GM18507 (cell line): ENCODE measurements at places on chromosomes 12 and 14.

DNA sequence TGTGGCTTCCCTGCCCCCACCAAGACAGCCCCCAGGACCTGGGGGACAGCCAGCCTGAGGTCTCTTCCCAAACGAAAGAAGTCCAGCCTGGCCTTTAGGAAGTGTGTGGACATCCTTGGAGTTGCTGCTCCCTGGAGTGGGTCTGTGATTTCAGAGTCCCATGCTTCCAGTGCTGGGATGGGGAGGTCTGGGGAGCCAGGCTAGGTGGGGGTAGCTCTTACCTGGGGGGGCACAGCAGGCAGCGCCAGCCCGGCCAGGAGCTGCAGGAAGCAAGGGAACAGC, 509 bp downstream of the PGF start:
- no peak for DNase-seq

DNA sequence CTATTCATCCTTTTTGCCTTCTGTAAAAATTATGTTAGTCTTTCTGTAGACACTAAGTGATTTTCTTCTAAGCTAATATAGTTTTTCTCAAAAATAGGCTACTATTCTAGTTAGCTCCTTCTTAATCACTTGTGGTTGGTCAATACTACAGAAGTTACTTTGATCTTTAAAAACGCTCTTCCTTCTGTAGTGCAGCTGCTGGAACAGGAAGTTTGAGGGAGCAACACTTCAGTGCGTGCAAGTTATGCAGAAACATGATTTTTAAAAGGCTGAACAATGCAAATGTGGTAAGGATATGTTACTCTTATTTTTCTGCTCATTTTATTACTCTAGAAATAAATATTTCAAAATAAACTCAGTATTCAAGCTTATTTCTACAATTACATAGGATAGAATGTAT, 11.1 kb upstream of the RERGL start:
- no peak for DNase-seq

DNA sequence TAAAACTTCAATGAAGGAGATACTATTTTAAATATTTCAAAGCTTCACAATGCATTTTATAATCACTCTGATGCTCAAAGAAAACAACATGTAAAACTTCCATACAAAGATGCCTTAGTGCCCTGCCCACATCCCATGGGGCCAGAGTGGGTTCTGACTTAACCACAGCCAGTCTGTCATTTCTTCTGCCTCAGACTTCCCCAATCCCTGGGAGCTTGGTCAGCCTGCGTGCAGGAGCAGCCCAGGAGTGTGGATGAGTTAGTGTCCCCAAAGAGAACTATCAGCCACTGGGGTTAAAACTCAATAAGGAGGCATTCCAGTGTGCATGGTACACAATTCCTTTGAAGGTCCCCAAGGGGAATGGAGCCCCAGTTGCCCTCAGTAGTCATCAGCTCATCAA, 100.3 kb downstream of the PTCSC3 start:
- DNase-seq = no peak

GRCh38 chr12:1566449-1567135, 27.8 kb downstream of the FBXL14 start:
- no peak for DNase-seq

- no peak for DNase-seq
Measured at GRCh38 chr14:99201351-99202073, 70.5 kb downstream of the BCL11B start.

DNA sequence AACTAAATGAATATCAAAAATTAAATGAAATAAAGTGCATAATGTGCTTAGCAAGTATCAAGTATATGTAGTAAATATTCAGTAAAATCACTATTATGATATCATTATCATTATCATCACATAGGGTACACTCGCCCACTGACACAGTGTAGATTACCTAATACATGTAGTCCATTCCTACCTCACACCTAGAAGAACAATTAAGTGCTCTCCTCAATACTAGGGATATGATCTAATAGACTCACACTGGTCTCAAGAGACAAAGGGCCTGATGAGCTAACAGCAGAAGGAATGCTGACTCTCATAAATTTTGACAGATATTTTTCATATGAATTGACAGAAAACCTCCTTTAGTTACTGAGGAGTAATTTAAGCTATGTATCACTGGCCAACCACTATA, 29.1 kb downstream of the FSCB start:
- DNase-seq = no peak

- no peak for DNase-seq
Measured at GRCh38 chr12:53185582-53186153, 4.9 kb upstream of the CSAD start.

- DNase-seq = no peak
Measured at GRCh38 chr12:127127897-127128296, 1139.1 kb upstream of the TMEM132C start.

- peak; percentile 29 for DNase-seq
Measured at GRCh38 chr12:121522971-121523370, 57.9 kb downstream of the KDM2B start.

DNA sequence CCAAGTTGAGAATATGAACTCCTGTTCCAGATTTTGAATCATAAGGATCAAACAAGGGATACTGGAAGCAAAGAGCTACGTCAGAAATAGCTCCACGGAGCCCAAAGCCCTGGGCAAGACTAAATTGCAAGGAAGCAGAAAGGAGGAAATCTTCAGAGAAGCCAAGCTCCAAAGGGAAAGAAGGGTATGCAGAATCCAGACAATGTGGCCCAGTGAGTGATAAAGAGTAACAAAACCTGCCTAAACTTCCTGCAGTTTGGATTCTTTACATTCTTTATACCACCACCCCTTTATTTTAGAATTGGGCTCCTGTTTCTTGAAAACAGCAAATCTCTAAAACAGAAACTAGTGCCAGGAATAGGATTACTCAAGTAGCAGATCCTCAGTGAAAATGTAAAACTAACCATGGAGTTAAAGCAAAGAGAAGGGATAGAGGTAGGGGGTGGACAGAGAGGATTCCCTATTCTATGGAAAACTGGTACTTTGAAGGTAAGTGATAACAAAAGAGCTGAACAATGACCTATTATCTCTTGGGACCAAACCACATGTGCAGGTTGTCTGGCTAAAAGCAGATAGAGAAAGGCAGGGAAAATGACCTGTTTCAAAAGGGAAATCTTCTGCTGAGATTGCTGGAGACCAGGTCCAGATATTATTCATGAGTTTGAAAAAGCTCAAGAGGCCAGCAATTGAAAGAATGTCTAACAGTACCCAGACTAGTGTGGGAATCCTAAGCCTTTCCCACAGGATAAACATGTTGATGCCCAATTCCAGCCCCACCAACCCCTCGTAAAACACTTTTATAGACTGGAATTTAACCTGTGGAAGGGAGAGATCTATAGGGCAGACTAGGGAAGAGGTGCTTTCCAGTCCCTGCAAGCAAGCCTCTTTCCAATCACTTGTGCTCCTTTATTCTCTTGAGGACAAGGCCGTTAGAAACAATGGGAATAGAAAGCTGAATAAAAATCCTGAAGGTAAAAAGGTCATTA, 24.5 kb downstream of the MBIP start:
- DNase-seq = no peak

DNA sequence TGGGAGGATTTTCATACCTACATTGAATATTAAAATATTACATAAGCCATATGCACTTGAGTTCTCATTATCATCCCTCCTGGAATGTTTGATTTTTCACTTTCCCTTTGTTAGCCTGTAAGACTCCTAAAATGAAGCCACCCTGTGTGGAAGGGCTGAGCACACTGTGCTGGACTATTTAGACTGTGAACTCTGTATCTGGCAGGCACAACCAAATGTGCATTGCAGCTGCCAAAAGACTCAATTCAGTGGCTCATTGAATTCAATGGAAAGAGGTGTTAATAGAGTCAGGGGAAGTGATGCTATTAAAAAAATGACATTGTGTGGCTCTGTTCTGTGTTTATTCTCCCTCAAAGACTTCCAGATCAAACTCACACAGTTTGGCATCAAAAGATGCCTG, 111.1 kb downstream of the SMOC1 start:
- DNase-seq = no peak

GRCh38 chr12:2301531-2302461, 249.0 kb downstream of the CACNA1C start:
- DNase-seq = no peak

DNA sequence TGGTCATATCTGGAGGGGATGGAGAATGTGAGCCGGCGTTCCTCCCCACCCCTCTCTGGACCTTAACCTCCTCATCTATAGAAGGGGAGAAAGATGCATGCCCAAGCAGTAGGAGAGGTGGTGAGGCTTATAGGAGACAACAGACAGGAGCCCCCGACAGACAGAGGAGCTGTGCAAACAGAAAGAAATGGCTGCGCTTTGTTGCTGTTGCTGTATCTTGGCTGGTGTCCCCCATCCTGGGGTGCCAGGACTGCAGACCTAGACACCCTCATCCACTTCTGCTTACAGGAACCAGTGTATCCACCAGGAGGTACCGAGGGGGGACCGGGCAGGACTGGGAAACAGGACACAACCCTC, 397 bp downstream of the SERPINA1 start:
- DNase-seq = no peak

- no peak for DNase-seq
Measured at GRCh38 chr12:108204117-108204987, 75.3 kb downstream of the WSCD2 start.

DNA sequence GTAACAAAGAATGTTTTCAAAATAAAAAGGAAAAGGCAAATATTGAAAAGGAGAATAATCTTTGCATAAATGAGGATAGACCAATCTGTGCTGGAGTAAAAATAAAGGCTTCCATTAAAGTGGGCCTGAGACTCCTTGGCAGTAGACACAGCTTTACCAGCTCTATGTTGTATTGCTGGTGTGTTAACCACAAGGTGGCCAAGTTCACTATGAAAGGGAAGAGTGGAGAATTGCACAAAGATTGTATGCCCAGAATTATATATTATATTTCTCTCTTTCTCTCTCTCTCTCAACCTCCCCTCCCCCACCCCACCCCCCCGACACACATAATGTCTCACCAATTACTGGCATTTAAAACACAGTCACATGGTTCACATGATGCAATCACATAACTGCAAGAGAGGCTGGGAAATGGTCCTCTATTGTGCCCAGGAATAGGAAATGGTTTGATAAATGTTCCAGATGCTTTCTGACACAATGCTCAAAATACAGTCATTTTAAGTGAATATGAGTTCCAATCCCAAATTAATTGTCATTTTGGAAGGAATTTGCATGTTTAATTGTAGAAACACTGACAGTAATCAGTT, 222.6 kb upstream of the SYT1 start:
- no peak for DNase-seq

- DNase-seq = no peak
Measured at GRCh38 chr12:32249777-32250176, 143.1 kb downstream of the BICD1 start.

DNA sequence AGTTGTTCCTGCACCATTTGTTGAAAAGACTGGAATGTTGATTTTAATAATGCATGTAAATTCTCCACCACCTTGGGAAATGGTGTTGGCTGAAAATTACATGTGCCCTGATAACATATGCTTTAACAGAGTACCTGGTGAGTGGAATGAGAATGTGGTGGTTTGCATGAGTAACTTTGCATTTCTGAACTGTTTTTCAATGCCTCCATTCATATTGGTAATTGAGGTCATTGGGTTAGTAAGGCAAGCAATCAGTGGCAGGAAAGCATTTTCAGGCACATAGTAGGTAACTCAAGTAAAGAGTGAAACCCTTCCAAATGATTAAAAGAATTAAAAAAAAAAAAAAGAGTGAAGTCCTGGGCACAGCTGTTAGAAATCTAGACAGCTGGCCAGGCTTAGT, 32.2 kb upstream of the BICD1 start:
- DNase-seq = no peak

- no peak for DNase-seq
Measured at GRCh38 chr12:92634202-92634601, 68.6 kb upstream of the PLEKHG7 start.

DNA sequence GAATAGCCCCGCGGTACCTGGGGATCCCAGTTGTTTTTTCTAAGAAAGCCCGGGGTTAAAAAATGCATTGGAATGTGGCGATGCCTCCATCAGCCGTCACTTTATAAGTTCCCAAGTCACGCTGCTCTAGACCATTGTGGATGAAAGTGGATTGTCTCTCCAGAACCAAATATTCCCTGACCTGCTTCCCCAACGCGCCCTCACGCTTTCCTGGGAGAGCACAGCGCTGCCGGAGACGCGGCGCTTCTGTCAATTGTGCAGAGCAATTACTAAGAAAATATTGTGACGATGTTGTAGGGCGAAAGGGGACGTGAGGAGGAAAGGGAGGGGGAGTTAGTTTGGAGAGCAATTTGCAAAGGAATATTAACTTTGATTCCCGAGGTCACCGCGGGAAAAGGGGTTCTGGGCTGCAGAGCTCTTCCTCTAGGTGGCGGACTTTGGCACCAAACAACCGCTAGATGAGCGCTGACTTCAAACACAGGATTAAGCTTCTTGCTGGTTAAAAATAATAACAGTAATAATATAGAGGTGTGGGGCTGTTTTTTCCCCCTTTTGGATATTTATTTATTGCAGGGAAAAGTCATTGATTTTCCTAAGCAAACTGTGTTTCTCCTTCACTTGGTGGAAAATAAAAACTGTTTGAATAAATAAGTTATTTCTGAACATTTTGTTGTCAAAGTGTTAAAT, 9.6 kb upstream of the FOXG1 start:
- no peak for DNase-seq

DNA sequence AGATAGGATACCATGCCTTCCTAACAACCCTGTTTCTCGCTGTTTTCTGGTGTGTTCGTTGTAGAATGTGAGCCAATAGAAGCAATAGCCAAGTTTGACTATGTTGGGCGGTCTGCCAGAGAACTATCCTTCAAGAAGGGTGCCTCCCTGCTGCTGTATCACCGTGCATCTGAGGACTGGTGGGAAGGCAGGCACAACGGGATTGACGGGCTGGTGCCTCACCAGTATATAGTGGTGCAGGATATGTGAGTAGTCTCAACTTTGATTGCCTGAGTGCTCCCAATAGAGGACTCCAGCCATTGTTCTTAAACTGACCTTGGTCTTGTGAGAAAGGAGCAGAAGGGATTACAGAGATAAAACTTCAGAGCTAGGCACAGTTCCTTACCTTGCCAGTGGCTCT, 96.2 kb downstream of the KICS2 start:
- no peak for DNase-seq

DNA sequence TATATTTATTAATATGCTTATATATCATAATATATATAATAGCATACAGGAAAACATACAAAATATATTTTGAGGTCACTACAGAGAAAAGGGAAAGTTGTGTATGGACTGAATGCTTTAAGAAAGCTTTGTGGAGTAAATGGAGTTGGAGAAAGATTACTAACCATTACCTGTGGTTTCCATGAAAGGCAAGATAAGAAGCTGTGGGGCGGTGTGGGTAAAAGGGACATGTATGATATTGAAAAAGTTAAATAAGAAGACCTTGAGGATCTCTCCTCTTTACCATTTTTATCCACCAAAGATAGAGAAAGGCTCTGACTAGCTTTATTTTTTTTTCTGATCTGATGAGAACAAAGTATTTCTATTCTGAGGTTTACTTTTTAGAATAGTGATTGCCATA, 404.4 kb downstream of the TRHDE start:
- DNase-seq = no peak

GRCh38 chr12:77392467-77393088, 327.2 kb upstream of the E2F7 start:
- DNase-seq = no peak

GRCh38 chr14:63345826-63346225, 27.1 kb upstream of the GPHB5 start:
- no peak for DNase-seq
